ENCODE measurements at places on chromosomes 4 and X.

GRCh38 chrX:68748030-68748429 is 80.8 kb upstream of the EFNB1 start:
- DNase-seq = no peak

DNA sequence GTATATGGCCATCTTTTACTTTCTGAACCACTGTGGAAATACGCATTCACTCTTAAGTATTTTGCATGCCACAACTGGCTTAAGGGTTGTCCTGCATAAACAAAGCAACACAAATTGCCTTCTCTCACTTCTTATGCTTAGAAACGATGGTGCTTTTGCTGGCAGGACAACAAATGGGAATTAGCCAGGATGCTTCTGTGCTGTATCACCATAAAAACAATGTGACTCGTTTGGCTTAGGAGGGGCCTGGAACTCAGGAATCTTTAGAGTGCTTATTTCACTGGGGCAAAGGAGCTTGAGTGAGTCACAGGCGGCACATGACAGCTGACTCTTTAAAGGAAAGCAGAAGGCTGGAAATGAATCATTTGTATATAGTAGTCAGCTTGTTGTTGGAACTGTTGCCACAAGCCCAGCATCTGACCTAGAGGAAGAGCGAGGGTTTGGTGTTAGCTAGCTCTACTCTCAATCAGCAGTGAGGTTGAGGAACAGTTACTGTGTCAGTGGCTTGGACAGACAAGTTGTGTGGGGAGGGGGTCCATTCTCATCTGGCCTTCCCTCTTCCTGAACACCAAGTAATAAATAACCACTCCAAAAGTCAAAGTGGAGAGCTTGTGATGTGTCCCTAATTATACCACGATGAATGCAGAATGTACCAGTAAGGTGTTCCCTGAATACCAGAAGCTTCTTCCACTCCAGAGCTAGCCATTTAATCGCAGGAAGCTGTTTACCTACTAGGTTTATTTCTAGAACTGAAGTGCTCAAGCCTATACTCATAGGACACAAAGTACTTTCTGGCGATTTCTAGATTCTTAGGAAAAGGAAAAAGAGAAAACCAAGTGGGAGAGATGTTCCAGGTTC is 293.1 kb downstream of the CAMK2D start:
- DNase-seq = peak; percentile 99

GRCh38 chr4:11005300-11005699 is 320.7 kb upstream of the CLNK start:
- DNase-seq = no peak

DNA sequence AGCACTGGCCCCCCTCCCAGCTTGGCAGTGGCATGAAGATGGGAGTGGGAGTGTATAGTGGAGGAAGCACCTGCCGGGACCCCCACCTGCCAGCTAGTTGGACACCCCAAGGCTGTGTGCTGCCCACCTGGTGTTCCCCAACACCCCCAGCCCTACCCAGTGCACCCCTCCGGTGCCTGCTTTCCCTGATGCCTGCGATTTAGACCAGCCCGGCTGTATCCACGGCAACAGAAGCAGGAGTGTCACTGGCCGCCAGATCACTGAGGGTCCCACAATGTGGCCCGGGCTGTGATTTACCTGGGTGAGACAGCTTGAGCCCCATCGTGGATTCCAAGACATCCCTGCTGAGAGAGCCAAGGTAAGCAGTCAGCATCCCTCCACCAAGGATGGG is 533 bp downstream of the GPR173 start:
- DNase-seq = no peak

GRCh38 chr4:74764119-74764518 is 30.2 kb downstream of the BTC start:
- no peak for DNase-seq

- no peak for DNase-seq
Observed at GRCh38 chrX:132778917-132779316, 179.5 kb downstream of the HS6ST2 start.

DNA sequence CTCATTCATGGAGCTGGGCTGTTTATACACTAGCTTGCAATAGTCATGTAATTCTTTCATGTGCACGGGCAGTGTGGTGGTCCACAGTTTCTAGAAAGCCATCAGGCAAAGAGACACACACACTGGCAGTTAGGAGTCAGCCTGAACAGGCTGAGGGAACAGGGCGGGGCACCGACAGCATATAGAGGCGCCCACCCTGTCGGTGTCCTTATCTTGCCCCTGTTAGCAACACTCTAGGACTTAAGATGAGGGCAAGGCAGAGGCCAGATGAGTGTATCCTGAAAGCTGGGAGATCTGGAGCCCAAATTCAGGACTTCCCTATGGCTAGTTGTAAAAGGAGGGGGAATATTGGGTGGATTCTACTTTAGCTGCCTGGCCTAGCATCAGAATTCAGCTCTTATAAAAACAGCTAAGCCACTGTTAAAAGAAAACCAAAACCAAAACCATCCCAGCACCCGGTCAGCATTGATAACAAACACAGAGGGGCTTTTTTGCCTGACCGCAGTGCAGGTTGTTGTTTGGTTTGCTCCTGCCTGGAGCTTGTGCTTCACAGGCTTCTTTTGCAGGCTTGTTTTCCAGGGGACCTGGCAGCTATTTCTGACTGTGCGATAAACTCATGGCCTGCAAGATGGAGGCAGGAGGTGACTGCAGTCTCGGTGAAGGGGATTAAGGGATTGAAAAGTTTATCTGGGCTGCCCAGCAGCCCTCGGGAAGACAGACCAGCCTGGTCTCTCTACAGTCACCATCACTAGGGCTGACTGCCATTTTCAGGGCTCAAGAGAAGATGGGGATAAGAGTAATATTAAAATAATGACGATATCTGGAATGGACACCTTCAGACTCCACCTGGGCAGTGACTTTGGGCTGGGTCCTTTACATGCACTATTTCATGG is 638.9 kb downstream of the MID1IP1 start:
- DNase-seq = no peak

DNA sequence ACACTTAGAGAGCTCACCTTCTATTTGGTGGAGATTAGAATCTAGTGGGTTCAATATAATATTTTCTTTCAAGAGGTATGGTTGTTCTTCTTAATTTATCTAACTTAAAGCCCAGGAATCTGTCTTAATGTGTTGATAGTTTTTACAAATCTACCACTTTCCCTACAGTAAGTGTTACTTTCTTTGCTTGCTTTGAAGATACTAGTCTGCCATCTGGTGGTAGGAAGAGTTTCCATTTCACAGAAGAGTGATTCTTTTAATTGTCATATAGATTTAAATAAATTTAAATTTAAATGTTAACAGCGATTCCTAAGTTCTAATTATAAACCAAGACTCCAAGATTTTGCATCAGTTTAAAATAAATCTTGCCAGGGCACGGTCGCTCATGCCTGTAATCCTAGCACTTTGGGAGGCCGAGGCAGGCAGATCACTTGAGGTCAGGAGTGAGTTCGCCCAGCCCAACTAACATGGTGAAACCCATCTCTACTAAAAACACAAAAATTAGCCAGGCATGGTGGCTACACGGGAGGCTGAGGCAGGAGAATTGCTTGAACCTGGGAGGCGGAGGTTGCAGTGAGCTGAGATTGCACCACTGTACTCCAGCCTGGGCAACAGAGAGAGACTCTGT is 43.5 kb downstream of the NUDT9 start:
- DNase-seq = no peak

DNA sequence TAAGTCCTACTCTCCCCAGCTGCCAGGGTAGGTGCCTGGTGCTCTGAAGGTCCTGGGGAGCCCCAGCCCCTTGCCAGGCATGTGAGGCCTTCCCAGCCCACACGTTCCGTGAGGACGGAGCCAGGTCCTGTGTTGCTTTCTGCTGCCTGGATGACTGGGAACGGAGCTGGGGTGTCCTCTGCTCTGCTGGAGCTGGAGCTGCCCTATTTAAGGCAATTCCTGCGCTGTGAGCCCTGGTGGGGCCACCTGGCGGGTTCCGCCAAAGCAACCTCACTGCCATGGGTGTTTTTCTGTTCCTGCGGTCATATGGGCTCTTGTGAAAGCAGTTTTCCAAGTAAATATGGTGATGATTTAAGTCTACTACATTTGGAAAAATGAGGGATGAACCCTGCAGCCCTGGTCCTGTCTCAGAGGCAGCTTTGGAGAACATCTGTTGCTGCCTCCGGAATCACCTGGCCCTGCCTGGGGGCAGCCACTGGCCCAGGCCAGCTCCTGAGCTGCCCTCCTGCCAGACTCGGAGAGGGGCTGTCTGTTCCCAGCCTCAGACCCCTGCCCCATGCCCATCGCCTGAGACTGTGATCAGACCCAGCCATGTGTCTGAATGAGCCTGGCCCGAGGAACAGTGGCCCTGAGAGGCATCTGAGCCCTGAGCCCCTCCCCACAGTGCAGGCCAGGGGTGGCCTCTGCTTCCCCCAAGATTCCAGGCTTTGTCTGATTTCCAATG is 33.2 kb downstream of the FGFRL1 start:
- DNase-seq = no peak

GRCh38 chr4:68349279-68349648 is 626 bp downstream of the YTHDC1 start:
- no peak for DNase-seq

DNA sequence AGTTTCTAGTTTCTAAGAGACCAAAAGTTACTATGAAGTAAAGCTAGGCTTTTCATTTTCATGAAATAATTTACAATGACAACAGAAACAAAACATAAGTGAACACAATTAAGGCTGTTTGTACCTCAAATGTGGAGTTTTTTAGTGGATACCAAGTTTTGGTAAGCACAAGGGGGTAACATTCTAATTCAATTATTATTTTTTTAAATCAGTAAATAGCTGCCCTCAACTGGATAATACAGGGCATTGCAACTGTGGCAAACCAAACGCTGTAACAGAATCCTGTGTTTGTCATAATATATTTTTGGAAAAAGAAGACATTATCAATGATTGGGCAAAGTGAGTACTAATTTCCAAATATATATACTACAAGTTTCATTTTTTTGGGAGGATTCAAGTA is 150.3 kb downstream of the FBXW7 start:
- no peak for DNase-seq

GRCh38 chr4:184343502-184344177 is 126.0 kb upstream of the ENPP6 start:
- peak; percentile 31 for DNase-seq

DNA sequence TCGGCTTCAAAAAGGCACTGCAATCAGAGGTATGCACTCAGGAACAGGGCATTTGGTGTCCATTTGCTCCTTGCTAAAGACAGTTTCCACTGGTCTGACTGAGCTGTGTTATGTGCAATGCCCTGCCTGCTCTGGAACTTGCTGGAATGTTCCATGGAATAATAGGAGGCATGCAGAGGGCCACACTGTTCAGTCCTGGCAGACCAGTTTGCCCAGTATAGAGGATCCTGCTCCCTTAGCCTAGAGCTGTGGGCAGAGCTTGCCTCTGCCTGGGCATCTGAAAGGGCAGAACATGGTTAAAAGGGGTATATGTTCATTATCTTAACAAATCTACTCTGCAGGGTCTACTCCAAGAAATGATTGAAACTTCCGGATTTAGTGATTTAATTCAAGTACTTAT is 27.8 kb upstream of the CD99L2 start:
- DNase-seq = no peak

DNA sequence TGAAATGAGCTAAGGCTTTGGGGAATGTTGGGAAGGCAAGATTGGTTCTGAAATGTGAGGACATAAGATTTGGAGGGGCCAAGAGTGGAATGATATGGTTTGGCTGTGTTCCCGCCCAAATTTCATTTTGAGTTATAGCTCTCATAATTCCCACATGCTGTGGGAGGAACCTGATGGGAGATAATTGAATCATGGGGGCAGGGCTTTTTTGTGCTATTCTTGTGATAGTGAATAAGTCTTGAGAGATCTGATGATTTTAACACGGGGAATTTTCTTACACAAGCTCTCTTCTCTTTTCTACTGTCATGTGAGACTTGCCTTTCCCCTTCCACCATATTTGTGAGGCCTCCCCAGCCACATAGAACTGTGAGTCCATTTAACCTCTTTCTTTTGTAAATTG is 157.6 kb upstream of the C1QTNF7 start:
- no peak for DNase-seq

DNA sequence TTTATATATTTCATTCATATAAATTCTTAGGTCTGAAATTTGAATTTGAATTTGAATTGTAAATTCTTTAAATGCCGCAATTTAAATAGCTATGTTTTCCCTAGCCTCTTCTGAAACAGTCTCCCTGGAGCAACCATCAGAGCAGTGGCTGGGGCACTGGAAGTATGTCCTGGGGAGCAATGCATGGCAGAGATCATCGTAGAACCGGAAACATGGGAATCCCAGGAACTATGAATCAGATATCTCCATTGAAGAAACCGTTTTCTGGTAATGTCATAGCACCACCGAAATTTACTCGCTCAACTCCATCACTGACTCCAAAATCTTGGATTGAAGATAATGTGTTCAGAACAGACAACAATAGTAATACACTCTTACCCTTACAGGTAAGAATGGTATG is 4.9 kb downstream of the CPEB2 start:
- no peak for DNase-seq

DNA sequence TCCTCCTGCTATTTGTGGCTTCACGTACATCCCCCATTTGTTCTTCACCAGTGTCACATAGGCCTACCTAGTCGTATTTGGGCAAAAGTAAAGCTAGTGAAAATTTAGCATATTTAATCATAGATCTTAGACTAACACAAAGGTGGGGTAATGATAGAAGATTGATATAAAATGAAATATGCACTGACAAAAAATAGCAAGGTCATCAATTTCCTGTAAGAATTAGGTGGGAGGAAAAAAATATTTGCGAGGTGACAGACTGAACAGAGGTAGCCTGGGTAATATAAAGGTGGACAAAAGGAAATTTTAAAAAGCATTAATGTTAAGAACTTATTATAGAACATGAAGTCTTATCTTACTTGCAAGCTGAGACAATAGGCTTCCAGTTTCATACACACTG is 239.9 kb downstream of the PCDH10 start:
- no peak for DNase-seq

DNA sequence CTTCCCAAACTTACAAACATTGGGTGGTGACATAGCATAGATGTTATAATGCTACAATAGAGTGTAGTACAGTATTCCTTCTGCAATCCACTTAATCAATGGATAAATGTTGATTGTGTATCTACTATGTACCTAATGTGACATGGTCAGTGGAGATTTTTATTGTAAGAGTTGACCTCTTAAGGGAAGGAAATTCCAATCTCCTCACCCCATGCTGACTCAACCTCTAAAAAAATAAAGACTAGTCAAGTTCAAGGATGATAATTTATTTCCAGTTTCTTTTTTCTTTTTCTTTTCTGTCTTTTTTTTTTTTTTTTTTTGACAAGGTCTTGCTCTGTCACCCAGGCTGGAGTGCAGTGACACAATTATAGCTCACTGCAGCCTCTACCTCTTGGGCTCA is 206.5 kb upstream of the STS start:
- no peak for DNase-seq

DNA sequence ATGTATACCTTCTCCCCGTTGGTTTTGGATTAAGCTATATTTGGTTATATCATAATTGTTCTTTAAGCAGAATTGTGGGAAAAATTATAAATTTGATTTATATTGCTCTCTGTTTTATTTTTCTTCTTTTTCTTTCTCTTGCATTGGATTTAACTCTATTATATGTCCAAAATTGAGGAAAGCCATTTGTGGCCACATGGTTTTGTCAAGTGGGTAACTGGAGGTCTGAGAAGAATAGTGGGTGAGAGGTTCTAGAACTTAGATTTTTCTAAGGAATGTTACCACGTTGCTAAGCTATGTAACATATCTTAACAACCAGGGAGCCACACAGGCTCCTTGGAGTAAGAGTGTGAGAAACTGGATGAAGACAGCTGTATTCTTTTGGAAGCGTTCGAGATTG is at the start of gene C4orf17:
Gene C4orf17 (plus strand): TSS at position 301 of the 400 bp plus-strand sequence. CDS start 2,061 bp downstream, outside the sequence.
- DNase-seq = no peak

- DNase-seq = no peak
Observed at GRCh38 chrX:114962209-114962608, 55.2 kb downstream of the IL13RA2 start.

GRCh38 chrX:130347321-130347720 is 7.6 kb downstream of the SLC25A14 start:
- no peak for DNase-seq

Measured in HS-27A (cell line).